Stimulated activated CD8-positive, alpha-beta memory T cell treated with anti-CD3 and anti-CD28 coated beads, Interleukin-15, amount 100 ng/mL, for 24 hours (primary cell): ENCODE measurements at places on chromosomes 12 and 14.

DNA sequence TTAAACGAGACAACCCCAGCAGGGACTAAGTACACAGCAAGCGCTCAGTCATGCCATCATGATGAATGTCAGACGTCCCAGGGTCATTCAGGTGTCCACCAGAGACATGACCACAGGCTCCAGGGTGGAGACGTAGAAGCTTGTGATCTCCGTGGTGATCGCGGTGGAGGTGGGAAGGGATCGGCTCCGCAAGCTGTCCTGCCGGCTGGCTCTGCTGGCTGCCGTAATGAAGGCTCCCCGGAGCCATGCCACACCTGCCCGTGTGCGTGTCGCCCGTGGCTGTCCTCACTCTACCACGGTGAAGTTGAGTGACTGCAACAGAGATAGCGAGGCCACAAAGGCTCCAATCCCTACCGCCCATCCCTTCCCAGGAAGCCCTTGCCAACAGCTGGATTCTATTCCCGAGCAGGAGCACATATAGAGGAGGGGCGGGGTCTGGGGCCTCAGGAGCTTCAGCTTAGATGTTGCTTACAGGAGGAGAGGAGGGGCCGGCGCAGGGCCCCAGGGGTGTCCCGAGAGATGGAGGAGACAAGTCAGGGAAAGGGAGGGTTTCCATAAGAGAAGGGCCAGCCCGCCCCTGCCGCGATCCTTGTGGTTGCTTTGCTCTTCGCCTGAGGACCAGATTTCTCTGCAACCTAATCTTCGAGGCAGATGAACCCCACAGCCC, 332.6 kb upstream of the SFSWAP start:
- DNase-seq = no peak

- no peak for DNase-seq
Measured at GRCh38 chr14:89719366-89720075, 235.0 kb downstream of the EFCAB11 start.

DNA sequence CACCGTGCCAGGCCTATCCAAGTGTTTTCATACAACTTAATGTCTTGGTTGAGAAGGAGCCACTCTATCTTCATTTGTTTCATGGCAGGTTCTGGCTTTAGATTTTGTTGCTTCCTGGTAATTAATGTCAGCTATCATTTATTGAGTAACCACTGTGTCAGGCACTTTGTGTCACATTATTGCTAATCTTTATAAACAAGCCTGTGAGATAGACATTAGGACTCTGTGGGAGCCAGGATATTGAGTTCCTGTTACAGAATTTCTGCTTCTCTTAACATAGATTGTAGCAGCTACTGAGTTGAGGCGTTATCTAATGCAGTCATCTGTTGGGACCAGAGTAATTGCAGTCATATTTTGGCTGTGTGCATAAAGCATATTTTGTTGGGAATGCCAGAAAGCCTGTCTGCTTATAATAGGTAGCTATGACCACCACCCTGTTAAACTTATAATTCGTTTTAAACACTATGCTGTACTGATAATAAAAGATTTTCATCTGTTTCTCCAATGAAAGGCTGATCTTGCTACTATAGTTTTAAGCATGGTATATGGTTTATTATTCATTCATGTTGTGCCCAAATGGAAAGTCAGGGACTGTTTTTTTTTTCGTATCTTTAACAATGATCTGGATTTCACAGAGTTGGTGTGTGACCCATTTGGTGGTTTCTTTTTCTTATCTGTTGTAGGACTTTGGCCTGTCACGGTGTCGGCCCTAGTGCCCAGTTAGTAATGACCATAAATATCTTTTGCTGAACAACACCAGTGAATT, 432.6 kb downstream of the PCNX1 start:
- DNase-seq = no peak

DNA sequence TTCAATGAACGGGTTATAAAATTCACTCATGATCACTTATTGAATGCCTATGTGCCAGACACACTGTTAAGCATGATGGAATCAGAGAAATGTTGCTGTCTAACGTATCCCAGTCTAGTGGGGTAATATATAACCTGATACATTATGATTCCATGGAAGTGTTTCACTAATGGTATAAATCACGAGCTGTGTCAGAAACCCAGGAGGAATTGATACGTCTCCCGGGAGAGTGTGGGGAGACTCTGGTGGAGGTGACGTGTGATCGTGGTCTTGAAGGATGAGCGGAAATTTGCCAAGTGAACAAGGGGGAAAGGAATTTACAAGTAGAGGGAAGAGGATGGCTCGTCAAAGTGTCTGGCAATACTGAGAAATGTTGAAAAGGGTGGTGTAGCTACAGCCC, 26.5 kb downstream of the MANSC1 start:
- DNase-seq = no peak

DNA sequence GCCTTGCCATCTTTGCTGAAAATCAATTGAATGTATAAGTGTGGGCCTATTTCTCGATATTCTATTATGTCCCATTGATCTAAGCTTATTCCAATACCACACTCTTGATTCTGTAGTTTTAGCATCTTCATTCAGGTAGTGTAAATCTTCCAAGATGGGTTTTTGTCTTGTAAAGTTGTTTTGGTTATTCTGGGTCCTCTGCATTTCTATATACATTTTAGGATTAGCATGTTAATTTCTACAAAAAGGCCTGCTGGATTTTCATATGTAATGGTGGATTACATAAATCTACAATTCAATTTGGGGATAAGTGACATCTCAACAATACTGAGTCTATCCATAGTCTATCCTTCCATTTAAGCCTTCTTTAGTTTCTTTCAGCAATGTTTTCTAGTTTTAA, 86.0 kb upstream of the ANO4 start:
- no peak for DNase-seq

DNA sequence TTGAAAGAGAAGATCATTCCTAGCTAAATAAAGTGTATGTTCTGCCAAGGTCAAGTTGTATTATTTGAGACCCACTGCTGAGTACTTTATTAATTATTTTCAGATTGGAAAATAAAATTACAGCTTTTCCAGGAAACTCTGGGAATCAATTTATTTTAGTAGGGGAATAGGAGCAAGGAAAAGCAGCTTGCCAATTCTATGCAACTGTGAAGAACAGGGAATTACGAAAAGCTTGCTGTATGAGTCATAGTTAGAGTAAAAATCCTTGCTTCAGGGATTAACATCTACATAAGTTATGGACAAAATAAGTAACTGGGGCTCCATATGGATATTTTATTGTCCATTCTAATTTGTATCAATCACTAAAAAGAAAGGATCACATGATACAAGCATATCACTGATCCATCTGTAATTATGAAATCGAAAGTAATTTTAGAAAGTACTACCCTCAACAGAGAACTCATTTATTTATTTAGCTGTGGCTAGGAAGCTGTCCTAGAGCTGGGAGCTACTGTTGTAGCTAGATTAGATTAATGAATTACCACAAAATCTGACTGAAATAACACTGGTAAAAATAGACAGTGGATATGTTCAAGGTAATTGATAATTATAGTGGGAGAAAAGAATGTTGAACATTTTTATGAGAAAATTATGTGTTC, 303.5 kb upstream of the NPAS3 start:
- DNase-seq = no peak

DNA sequence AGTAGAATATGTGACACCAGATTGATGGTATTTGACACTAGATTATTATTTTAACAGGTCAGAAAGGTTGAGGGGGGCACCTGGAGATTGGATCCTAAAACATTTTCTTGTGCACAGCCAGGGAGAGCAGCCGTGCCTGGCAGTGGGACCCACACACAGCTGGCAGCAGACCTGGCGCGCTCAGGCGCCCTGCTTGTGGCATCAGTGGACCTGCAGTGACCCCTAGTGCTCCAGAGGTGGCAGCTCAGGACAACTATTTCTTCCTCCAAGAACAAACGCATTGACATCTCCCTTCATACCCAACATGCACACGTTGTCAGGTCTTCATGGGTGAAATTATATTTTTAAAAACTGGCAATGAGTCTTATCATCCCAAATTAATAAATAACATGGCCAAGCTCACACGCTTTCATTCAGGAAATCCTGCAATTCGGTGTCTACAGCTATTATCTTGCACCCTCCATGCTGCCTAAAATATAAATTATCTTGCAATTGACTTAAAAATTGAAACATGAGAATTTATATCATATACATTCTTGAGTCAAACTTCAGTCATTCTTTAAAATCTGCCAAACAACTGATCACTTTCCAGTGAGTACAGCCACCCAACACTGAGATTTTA, 7.7 kb upstream of the TMEM132D start:
- no peak for DNase-seq

DNA sequence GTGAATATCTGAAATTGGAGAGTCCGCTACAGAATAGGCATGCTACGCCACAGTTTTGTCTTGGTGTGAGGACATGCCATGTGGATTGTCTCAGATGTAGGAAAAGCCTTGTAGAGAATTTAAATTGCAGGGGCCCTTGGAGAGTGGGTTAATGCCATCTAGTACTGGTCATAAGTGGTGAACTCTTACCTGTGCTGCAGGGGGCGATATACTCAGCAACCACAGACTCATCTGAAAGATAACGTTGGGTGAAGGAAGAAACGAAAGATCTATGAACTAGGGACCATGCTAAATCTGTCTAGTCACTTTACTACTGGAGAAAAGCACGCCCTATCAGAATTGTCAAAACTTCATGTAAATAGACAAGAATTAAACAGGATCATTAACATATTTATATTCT, 33.7 kb upstream of the A2M start:
- no peak for DNase-seq

DNA sequence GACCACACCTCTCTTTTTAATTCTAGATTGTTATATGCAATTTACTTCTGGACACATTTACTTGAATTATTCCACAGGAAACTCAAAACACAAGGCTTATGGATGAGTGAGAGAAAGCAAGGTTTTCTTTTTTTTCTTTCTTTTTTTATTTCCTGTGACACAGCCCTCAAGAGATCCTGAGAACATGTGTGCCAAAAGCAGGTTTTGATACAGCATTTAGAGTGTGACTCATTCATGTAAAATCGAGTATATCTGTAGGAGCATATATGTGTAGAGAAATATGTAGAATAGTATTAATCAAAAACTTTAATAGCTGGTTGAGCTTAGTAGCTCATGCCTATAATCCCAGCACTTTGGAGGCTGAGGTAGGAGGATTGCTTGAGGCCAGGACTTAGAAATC, 4.4 kb upstream of the MAX start:
- no peak for DNase-seq

DNA sequence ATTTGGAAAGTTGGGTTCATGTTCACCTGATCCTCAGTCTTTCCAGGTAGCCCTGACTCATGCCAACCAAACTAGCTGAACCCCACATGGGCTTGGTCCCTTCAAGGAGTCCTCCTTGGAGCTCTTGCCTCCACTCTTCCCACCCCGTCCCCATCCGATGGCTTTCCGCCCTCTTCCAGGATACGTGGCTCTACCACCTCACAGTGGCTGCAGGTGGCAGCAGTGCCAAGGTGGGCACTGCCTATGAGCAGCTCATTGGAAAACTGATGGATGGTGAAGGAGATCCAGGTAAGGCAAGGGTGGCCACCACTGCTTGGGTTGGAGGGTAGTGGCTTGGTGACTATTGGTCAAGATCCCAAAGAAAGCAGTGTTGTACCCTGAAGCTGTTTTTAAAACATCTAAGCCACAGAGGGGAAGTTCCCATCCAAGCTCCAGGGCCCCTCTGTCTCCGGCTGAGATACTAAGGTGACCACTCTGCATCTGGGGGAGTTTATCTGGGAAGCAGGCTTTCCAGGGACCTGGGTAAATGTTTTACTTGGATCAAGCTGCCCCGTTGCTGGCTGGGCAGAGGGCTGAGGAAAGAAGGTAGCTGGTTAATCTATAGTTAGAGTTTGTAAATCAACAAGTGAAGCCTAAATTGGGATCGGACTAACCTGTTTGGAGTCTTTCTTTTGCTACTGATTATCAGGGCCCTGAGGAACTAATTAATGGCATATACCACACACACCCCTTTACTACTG, 23.7 kb downstream of the PIGH start:
- no peak for DNase-seq
